ENCODE measurements at places on chromosomes 5 and 9.

GRCh38 chr9:76194896-76195295 lies 199.3 kb downstream of the RFK start:
- DNase-seq: no peak

- no peak for DNase-seq
Measured at GRCh38 chr9:126569036-126569435, 44.7 kb upstream of the LMX1B start.

DNA sequence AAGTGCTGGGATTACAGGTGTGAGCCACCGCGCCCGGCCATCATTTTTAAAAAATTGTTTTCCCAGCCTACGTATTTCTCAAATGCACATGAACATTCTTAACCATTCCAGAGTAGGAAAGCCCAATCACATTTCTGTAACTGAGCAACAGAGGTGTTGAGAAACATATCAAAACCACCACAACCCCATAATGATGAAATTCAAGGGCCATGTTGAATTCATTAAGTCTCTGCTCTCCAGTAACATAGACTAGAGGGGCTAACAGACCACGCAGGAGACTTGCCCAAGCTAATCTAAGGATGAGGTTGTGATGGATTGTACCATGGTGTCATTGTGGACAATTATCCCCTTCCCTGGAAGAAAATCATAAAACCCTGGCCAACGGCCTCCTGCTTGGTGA lies 52.9 kb downstream of the MYO10 start:
- no peak for DNase-seq

- no peak for DNase-seq
Measured at GRCh38 chr5:143117821-143118220, 285.7 kb downstream of the NR3C1 start.

- DNase-seq: no peak
Measured at GRCh38 chr9:20783057-20784038, 99.3 kb downstream of the FOCAD start.

DNA sequence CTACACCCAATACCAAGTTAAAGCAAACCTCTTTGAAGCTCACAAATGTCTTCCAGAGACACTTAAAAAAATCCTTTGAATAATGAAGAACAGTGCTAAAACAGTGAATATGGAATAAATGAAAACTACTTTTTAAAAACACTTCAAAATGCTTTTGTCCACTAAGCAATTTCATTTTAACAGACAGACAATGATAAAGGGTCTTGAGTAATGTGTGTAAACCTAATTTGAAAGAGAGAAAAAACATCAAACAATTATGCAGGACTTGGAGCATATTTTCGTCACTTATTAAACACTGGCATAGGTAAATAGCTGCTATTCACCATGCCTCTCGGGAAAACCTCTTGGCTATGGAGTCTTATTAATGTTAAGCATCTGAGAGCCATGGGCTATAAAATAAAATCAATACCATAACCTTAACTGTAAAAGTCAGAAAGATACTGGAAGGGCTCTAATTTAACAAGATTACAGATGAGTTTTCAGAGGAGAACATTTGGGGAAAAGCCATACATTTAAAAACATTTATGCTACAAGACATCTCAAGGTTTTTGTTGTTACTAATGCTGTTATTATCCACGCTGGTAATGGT lies 177.8 kb downstream of the NFIB start:
- DNase-seq: no peak

DNA sequence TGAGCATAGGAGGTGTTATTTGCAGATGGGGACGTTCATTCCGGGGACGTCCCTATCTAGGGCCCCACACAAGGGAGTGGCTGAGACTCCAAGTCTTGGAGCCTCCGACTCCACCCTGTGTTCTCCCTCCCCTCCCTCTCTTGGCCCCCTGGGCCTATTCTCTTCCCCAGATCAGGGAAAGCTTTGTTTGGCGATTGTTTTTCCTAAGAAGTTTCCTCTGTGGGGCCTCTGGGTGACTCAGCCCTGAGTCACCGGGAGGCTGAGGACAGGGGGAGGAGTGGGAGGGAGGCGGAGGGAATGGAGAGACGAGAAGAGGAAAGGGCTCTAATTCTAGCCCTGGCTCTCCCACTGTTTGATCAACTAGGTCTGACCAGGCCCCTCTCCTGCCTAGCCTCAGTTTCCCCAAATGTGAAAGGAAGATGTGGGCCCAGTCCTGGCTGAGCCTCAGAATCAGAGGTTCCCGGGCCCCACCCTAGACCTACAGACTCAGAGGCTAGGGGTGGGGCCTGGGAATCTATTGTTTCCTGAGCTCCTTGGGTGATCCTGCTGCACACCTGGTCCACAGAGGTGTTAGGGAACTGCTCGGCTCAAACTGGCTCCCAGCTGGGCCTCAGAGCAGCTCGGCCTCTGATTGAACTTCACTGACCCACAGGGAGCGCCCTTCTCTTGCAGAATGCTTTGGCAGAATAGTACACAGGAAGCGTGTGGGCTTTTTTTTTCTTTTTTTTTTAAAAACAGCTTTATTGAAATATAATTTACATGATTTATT lies 19.2 kb downstream of the GSN start:
- peak; percentile 68 for DNase-seq

- DNase-seq: no peak
Measured at GRCh38 chr9:22452415-22453010, 5.9 kb downstream of the DMRTA1 start.

- DNase-seq: no peak
Measured at GRCh38 chr5:124665625-124666024, 80.8 kb downstream of the ZNF608 start.

- no peak for DNase-seq
Measured at GRCh38 chr9:78354324-78354973, 57.5 kb downstream of the PSAT1 start.

GRCh38 chr5:137621306-137621705 lies 114.6 kb downstream of the KLHL3 start:
- no peak for DNase-seq

GRCh38 chr9:126607086-126607485 lies 6.6 kb upstream of the LMX1B start:
- no peak for DNase-seq

- no peak for DNase-seq
Measured at GRCh38 chr5:39109606-39110005, 35.4 kb upstream of the RICTOR start.

DNA sequence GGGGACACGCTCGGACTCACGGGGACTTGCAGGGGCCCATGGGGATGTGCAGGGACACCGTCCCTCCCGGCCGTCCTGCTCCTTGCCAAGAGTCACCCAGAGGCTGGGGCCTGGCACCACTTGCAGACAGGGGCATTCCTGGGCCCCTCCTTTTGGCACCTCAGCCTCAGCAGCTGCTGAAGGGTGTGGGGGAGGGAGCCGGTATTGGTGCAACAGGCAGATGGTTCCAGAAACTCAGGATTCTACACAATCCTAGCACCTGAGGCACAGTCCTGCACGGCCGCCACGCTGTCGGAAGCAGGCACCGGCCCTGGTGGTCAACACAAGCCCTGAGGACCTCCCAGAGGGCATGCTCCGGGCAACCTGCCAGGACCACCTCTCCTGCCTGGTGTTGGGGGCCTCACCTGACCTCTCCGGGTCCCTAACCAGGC lies 19.3 kb upstream of the SLC12A7 start:
- no peak for DNase-seq

DNA sequence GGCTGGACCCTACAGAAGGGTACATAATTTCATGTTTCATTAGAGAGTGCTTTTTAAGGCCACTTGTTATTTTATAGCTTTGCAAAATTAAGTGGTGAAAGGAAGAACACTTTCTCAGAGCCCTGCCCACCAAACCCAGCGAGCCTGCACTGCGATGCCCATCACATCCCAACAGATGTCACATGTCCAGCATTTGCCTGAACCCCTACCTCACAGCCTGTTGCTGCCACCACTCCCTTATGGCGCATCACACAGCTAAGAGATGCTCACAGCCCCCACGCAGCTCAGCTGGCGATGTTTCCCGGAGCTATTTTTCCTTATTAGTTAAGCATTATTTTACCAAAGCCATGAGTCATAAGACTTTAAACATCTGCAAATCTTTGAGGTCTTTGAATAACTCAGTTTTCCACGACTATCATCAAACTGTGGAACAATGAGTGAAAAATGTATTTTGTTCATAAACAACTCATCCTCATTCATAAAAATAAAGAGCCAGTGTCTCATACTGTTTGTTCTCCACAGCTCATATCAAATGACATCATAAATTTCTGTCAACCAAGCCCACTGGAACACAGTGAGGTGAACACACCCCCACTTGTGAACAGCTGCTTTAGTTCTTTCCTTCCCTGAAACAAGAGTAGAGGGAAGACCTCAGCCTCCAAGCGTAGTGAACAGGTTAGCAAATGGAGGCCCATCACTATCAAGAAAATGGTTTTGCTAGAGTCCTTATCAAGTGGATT lies 104.9 kb downstream of the SYK start:
- DNase-seq: no peak

GRCh38 chr9:81849631-81850259 lies 78.5 kb upstream of the SPATA31D4 start:
- no peak for DNase-seq

GRCh38 chr9:94610181-94610606 lies 16.6 kb upstream of the FBP2 start:
- no peak for DNase-seq

DNA sequence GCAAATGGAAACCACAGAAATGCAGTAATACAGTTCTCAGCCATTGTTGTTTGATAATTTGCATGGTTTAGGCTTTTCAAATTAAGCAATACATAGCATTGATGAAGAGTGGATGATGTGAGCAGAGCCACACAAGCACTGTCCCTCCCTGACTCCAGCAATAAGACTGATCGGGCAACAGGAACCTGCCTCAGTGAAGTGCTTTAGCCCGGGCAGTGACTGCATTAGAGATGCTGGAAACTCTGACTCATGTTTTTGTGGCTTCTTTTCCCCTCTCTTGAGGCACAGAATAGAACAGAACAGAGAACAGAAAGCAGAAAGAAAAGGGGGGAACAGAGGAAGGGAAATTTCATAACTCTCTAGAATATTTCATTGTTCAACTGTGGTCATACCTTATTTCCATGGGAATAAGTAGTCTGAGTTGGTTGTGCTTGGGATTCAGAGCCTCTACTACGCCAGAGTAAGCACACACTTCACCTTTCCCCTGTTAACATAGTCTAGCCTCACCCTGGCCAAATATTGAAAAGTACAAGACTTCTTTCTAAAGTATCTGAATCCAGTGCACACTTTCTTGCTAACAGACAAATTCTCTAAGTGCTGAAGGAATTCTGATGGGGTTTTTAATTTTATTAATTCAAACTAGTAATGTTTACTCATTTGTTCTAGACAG lies 164.8 kb upstream of the VCAN start:
- no peak for DNase-seq

DNA sequence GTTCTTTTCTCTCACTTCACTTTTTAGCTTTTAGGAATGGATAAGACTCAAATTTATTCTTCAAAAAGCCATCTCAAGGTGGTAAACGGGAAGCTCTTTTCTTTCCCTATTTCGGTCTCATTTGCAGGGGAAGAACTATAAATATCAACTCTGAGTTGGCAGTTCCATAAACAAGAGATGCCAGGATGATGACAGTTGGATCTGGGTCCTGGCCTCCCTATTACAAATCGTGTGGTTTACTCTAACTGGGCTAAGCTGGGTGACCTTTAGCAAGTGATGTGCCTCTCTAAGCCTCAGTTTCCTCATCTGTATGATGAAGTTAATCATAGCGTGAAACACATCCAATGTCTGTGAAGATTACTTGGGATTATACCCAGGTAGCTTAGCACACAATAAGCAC lies 44.2 kb downstream of the TLE4 start:
- no peak for DNase-seq

GRCh38 chr5:102068870-102069269 lies 227.2 kb downstream of the SLCO4C1 start:
- DNase-seq: no peak

DNA sequence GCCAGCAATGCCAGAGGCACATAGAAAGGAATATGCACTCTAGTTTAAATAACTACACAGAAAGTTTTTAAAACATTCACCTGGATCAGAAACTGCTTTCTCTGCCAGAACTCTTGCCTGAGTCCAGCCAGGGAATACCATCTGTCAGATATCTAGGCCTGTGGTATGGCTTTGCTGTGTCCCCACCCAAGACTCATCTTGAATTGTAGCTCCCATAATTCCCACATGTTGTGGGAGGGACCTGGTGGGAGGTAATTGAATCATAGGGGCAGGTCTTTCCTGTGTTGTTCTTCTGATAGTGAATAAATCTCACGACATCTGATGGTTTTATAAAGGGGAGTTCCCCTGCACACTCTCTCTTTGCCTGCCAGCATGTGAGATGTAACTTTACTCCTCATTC lies 41.5 kb upstream of the KCNV2 start:
- no peak for DNase-seq

GRCh38 chr9:70044490-70045307 lies 1.1 kb downstream of the MAMDC2 start:
- peak; percentile 46 for DNase-seq

DNA sequence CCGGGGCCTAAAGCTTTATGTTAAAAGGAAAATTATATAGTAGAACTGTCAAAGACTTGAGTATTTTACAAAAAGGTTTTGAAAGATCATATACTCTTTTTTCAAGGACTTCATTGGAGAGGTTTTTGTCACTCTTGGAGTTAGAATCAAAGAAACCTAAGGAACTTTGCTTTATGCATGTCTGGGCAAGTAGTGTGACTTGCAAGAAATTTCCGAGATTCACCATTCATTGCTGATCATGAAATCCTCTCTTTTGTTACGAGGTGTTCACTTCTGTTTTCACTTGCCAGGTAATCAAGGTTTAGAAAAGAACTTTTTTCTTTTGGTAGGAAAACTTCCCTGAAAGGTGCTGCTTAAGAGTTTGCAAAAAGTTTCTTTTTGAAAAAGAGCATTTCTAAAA lies 64.8 kb downstream of the NUP214 start:
- DNase-seq: no peak

DNA sequence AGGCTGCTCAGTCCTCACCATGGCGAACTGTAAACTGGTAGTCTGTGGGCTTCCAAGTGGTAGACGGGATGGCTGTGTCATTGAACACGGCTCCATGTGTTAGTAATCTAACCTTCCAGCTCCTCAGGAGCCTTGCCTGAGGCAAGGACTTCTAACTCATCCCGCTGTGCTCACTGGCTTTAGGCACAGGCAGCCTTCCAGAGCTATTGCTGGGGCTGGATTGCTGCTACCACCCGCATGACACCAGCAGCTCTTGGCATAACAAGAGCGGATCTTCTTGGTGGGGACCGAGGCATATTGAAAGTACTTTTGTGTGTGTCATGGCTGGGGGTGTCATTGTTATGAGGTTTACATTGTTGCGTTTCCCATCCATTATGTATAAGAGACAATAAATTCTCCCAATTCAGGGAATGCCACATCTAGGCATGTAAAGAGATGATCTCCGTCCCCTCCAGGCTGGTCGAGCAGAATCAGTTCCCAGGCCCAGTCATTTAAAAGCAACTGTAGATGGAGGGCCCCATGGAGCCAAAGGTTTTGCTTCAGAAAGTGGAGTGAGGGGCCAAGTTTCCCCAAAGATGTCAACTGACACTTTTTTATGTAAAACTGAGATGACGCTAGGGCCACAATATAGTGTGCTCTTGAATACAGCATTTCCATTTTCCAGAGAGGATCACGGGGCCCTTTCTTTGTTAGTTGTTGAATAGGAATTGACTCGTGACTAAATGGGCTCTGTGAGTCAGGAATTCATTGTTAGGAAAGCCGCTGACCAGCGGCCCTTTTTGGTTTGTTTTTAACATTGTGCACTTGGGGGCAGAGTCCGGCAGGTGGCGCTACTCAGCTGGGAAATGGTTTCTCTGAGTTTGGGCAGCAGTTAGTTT lies 759.5 kb downstream of the TAF11L14 start:
- DNase-seq: peak; percentile 85

All from neuronal stem cell (in vitro differentiated cells).